Stimulated activated CD8-positive, alpha-beta memory T cell treated with anti-CD3 and anti-CD28 coated beads, Interleukin-15, amount 100 ng/mL, for 48 hours (primary cell): ENCODE measurements at places on chromosomes 1 and 21.
A peak's percentile ranks its signal among the peaks of the same experiment; 100 is the strongest.

- no peak for DNase-seq
These were observed 537.0 kb downstream of the PTBP2 start for GRCh38 chr1:97258597-97258996.

GRCh38 chr1:59506952-59507351 is 210.1 kb downstream of the FGGY start:
- no peak for DNase-seq

- no peak for DNase-seq
These were observed 10.9 kb upstream of the SAMD11 start for GRCh38 chr1:912740-913301.

DNA sequence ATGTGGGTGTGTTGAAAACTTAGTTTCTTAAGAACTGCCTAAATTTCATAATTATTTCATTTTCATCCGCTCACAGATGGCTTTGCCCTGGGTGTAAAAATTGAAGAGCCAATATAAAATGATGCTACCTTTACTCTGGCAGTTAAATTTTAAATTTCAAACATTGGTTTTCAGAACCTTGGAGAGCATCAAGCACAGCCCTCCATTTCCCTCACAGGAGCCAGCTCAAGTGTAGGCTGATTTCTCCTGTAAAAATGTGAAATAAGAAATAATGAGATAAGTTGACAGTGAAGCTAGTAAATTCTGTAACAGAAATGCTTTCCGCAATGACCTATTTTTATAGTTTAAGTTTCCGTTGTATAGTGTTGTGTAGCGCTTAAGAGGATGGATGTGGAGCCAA is 53.9 kb upstream of the AKT3 start:
- DNase-seq = no peak

- DNase-seq = no peak
These were observed 86.1 kb upstream of the ZNF326 start for GRCh38 chr1:89908672-89909436.

DNA sequence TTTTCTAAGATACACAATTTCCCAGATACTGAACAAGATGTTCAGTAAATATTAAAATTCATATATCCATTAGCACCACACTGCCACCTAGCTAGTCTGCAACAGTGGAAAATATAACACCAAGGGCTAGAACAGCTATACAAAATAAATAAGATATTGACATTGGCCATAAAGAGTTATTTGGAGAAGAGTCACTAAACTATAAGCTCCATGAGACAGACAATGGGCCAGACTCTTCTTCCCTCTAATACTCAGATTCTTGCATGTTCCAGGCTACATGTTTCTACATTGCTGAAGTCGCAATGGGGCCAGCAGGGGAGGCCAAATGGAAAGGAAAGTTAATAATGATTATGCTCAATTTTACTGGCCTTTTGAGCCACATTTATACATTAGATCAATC is 21.5 kb downstream of the SPATA6 start:
- no peak for DNase-seq

DNA sequence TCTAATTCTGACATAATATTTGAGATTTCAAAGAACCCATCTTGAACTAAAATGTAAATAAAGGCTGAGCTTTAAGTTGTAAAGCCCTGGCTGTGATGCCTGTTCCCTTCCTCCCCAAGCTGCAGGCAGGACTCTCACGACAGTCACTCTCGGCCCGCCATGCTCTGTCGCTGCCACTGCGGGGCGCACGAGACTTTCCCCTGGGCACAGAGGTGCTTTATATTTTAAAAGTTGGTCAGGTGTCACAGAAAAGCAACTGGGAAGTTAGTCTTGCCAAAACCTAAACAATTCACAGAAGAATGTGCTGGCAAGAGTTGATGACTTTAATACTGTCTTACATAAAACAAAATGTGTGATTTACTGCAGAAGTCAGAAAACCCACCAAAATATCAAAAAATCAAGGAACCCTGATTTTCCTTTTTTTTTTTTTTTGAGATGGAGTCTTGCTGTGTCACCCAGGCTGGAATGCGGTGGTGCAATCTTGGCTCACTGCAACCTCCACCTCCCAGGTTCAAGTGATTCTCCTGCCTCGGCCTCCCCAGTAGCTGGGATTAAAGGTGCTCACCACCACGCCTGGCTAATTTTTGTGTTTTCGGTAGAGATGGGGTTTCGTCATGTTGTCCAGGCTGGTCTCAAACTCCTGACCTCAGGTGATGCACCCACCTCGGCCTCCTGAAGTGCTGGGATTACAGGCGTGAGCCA is 10.7 kb downstream of the LRRC47 start:
- DNase-seq = no peak

- DNase-seq = no peak
These were observed 1983.0 kb downstream of the MRPL39 start for GRCh38 chr21:23624281-23624680.

- no peak for DNase-seq
These were observed 160.2 kb downstream of the TOMM20 start for GRCh38 chr1:234968451-234968850.

DNA sequence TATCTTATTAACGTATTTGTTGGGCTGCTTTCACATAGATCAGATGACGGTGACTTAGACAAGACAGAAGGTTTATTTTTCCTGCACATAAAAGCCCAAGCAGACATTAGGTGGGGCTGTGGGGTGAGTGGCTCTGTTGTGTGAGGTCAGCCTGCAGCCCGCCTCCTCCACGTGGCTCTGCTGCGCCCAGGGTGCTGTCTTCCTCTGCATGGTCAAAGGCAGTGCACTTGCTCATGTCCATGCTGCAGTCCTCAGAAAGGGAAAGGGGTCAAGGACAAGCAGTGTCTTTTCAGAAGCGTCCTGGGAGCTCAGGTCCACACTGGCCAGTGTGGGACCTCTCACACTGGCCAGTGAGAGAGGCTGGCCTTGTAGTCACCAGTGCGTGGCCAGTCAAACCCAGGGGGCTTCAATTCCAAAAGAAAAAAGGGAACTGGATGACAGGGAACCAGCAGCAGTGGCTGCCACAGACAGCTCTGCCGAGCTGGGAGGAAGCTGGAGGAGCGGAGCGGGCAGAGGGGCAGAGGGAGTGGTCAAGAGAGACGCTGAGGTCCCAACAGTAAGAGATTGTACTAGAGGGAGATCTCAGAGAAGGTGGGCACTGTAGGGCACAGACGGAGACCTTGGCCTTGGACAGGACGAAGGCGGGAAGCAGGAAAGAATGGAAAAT is 35.9 kb upstream of the SLC45A1 start:
- DNase-seq = no peak

GRCh38 chr1:195733826-195734225 is 874.4 kb downstream of the KCNT2 start:
- no peak for DNase-seq

- DNase-seq = no peak
These were observed 13.7 kb downstream of the PARS2 start for GRCh38 chr1:54750596-54750995.

DNA sequence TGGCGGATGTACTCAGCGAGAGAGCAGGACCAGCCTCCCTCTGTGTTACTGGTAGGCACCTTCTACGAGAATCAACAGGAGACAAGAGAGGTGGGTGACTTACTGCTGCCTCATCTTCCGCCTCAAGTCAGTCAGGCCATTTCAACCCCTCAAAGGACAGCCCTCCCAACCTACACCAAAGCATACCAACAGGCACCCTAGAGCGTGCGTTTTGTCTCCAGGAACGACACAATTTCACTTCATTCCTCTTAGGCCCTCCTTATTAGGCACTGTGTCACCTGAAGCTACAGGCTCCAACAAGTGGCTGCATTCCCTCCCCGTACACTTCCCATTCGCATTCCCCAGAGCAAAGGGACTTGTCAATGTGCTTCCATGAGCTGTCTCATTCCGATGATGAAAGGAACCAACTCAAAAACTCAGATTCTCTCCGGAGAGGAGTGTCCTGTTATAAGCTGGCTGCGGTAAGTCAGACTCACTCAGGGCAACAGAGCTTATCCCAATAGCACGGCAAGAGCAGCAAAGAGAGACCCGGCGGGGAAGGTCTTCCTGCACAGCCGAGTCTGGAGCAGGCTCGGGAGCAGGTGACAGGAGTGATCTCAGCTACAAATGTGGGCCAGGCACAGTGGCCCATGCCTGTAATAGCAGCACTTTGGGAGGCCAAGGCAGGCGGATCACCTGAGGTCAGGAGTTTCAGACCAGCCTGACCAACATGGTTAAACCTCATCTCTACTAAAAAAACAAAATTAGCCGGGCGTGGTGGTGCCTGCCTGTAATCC is 120.6 kb upstream of the IFFO2 start:
- DNase-seq = no peak

DNA sequence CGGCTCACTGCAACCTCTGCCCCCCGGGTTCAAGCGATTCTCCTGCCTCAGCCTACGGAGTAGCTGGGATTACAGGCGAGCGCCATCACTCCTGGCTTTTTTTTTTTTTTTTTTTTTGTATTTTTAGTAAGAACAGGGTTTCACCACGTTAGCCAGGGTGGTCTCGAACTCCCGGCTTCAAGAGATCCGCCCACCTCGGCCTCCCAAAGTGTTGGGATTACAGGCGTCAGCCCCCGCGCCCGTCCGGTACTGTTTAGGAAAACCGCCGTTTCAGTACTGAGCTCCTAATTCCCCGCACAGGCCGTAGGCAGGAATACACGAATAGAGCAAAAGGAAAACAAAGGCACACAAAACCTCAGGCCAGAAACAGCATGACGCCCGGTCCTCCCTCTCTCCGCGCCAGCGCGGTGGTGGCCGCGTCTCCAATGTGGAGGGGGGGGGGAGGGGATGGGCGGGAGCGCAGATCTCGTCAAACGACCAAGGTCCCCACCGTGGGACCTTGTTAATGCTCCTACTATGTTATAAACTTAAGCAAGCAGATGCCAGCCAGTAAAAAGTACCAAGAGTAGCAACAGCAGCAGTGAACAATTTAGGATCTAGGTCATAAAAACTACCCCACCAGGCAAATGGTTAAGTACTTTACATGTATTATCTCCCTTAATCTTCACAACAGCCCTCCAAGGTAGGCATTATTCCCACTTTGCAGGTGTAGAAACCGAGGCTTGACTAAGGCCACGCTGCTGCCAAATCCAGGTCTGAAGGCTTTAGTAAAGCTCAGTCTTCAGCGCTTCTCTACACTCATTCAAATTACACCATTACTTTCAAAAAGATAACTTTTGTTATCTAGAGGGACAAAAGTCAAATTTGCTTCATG is 648 bp upstream of the ADAR start:
- no peak for DNase-seq

GRCh38 chr1:223183268-223183862 is 40.3 kb upstream of the TLR5 start:
- DNase-seq = no peak

DNA sequence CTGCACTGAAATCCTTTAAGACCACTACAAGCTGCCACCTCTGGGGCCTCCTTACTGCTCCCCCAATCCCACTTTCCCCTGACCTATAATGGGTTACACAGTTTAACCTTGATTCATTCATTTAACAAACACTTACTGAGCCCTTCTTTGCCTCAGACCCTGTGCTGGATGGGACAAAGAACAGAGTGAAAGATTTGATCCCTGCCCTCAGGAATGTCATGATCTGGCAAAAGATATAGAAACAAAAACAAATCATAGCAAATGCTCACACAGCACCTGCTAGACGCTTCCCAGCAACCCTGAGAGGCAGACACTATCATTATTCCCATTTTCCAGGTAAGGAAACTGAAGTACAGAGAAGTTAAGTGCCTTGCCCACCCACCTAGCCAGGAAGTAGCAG is 7.0 kb upstream of the AUNIP start:
- no peak for DNase-seq

DNA sequence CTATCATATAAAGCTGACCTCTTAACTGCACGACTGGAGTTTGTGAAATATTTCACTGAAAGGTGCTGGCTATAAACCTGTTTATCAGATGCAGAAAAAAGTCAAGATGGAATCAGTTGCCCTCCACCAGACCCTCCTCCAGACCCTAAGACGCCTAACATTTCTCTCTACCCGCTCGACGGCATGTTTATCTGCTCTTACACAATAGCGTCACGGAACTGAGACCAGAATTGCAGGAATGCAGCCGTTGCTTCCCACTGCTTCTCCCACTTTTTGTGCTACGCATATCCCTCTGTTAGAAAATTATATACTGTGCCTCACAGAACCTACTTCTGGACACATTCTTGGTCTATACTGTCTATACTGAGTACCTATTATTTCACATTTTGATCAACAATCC is 28.2 kb upstream of the FAM131C start:
- no peak for DNase-seq

- DNase-seq = no peak
These were observed 52.6 kb downstream of the PCNX2 start for GRCh38 chr1:233242827-233243483.

DNA sequence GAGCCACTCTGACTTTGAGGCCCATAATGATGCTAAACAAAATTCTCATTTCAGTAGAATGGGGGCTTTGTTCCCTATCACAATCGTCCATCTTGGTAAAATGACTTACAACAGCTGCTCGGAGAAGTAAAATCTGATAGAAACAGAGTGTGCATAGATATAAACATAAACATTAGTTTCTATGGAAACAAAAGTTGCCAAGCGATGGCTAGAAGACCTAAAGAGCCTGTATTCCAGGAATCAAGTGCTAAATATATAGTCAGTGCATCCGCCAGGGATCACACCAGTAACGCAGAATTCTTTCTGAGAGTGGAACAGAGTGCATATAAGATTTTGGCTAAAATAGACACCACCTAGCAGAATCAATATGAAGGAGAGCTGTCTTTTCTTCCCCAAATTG is 91.2 kb upstream of the KAZN start:
- DNase-seq = no peak

GRCh38 chr1:193325771-193326170 is 139.4 kb upstream of the B3GALT2 start:
- no peak for DNase-seq

- no peak for DNase-seq
These were observed 1355.8 kb upstream of the PRMT6 start for GRCh38 chr1:105700723-105701122.

DNA sequence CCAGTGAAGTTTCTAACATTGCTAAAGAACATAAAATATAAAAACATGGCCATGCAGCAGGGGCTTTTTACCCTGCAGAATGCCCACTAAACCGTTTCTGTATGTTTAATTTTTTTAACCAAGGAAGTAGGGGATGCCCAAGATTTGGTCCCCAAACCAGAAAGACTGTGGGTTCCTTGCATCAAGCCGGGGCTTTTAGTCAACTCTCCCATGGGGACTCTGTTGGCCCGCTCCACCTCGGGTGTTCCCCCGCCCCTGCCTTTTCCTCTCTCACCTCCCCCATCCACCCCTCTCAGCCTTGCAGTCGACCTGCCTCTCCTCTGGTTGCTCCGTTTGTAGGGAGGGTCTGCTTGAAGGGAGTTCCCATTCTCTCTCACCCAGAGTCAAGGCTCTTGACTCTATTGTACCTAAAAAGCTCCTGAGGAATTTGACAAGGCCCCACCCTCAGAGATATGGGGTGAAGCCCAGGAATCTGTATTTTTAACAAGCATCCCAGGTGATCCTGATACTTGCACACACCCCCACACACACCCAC is 117.5 kb downstream of the TOMM20 start:
- DNase-seq = peak; percentile 73

- no peak for DNase-seq
These were observed 1.6 kb downstream of the EPS8L3 start for GRCh38 chr1:109762039-109762585.

GRCh38 chr1:51487628-51488027 is 31.4 kb downstream of the EPS15 start:
- no peak for DNase-seq

GRCh38 chr1:244863491-244864252 is 671 bp downstream of the HNRNPU start:
- peak; percentile 8 for DNase-seq
